Endothelial cell (in vitro differentiated cells): ENCODE measurements at places on chromosomes 7 and 10. TPM values are rescaled to one million over a fixed set of nuclear protein-coding genes. Genes with fewer than 3 reads are reported as not detected.

Gene PNLIP
- not detected for total RNA-seq

Gene RP9
- 25.4 TPM for total RNA-seq

Gene ASZ1
- total RNA-seq: not detected

Gene VWDE
- 3.2 TPM for total RNA-seq

Gene CYP2E1
- total RNA-seq: 7.7 TPM

DNA sequence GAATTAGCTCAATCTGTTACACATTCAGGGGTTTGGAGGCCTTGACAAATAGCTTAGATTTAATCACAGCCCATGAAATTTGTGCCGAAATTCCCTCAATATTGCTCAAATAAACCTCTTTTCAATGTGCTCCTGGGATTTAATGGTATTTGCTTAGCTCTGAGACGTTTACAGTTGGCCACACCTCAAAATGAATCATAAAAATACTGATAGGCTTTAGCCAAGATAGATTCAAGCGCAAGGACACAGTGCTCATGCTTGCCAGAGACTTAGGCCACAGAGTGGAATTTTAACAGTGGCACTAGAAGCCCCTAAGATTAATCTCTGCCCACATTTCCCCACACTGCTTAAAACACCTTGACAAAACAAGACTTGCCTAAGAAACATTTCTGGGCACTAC is 2.3 kb upstream of the SEMA3C start:
- DNase-seq: no peak

- peak; percentile 47 for DNase-seq
These were observed 679 bp downstream of the LRRC20 start for GRCh38 chr10:70381471-70382421.

DNA sequence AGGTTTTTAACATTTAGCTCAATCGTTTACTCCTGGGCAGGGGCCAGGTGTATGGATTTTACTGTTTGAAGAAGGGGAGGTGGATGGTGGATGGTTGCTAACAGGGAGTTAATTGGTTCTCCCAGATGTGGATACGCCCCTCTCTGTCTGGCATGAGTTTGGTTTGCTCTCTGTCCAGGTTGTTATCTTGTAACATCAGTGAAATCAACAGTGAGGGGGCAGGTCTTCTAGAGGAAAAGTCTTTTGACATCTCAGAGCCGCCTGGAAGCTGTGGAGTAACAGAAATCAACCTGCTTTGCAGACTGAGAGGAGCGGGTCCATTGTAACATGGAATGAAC is 243.4 kb downstream of the MGMT start:
- no peak for DNase-seq

- DNase-seq: no peak
These were observed 26.6 kb downstream of the TBXAS1 start for GRCh38 chr7:139855498-139856270.

- DNase-seq: no peak
These were observed 19.5 kb downstream of the RAMP3 start for GRCh38 chr7:45176886-45177731.

GRCh38 chr10:9028231-9028630 is 973.7 kb downstream of the GATA3 start:
- DNase-seq: no peak

GRCh38 chr7:155481764-155482163 is 23.8 kb downstream of the EN2 start:
- no peak for DNase-seq

DNA sequence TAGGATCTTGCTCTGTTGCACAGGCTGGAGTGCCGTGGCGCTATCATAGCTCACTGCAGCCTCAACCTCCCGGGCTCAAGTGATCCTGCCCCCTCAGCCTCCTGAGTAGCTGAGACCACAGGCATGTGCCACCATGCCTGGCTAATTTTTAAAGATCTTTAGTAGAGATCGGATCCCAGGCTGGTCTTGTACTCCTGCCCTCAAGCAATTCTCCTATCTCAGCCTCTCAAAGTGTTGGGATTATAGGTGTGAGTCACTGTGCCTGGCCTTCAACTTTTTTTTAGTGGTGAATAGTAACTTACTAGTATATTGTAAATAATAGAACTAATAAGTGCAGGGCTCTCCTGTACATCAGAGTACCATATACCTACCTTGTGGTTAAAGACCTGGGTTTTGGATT is 52.1 kb upstream of the LMTK2 start:
- no peak for DNase-seq

- DNase-seq: no peak
These were observed 24.6 kb upstream of the FAM170B start for GRCh38 chr10:49158404-49158803.

DNA sequence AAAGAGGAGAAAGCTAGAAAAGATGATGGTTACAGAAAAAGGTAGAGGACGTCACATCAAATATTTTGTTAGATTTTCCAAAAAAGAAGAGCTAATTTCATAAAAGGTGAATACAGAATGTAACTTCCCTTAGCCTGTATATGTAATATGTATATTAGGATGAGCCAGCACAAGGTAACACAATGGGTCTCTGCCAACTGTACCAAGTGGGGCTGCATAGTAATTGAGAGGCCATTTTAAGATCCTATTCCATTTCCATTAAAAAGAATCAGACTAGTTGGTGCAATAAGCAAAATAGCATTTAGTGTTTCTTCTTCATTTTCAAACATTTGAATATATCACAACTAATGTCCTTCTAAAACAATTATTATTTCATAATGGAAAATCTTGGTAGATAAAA is 134.6 kb downstream of the SEMA3A start:
- no peak for DNase-seq

GRCh38 chr7:75559355-75559975 is 67.3 kb downstream of the SPDYE5 start:
- no peak for DNase-seq

DNA sequence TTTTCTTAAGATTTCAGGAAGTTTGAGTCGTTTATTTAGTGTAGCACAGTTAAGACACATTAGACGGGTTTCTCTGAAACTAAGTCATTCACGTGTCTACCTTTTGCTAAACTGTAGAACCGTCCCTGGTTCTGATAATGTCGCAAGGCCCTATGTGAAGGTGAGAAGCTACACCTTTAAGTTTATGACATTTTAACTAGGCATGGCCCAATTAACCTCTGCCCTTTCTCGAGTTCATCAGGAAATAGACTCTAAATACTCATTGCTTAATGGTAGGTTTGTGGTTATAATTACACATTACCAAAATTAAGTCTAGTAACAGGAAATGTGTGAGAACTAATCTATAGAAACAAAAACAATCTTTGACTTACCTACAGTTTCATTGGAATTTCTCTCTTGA is 126.6 kb upstream of the FZD8 start:
- DNase-seq: no peak

DNA sequence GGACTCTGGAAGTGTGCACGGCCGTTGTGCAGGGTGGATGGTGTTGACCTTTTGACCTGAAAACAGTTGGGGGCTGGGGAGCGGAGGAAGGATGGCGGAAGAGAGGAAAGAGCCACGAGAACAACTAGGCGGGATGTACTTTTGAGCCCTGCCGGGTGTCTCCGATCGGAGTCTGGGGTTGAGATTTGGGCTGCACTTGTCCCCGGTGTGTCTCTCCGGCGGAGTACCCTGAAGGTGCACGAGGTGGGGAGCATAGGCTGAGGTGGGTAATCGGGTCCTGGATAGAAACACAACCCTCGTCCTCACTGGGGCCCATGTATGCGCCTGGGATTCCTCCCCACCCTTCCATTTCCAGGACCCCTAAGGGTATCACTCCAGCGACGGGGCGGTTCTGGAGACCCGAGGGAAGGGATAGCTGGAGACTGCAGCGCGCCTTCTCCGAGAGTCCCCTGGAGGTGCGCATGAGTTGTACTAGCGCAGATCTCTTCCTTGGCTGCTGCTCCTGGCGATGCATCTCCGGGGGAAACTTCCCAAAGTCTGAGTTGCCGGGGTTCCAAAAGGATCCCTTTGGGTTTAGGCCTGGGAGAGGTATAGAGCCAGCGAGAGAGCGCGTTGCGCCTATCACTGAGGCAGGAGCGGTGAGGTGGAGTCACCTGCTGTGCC is 4.6 kb upstream of the HMX2 start:
- no peak for DNase-seq

DNA sequence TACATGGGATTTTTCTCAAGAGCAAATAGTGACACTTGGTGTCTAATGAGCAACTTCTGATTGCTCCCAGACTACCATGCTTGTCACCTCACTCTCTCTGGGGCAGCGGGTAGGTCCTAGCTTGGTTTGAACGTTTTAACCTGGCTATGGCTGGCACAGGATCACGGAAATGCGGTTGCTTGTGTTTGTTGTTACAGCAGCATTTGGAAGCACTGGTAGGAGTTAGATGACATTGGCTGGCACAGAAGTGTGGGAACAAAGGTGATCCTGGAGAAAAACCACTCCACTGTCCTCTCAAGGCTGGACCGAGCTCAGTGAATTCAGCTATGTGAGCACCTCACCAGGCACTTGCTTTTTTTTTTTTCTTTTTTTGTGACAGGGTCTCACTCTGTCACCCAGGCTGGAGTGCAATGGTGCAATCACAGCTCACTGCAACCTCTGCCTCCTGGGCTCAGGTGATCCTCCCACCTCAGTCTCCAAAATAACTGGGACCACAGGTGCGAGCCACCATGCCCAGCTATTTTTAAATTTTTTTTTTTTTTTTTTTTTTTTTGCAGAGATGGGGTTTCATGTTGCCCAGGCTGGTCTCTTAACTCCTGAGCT is 3.5 kb upstream of the PFKFB3 start:
- DNase-seq: no peak

- DNase-seq: no peak
These were observed 46.3 kb downstream of the PLEKHA8 start for GRCh38 chr7:30074422-30075030.

DNA sequence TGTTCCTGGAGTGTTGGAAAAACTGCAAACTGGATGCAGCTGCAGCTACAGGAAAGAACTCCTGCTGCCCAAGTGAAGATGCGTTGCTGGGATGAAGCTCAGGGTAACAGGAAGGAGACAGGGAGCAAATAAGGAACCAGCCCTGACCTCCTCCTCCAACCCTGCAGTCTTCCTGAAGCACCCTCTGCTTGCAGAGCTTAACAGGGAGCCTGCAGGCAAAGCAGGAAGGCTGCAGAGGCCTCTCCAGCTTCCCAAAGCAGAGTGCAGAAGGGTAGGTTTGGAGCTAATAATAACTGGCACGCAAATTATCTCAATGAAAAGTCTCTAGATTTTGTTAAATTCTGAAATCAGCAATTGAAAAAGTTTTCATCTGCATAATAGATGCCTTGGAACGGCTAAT is 92.5 kb downstream of the SORCS1 start:
- DNase-seq: no peak

DNA sequence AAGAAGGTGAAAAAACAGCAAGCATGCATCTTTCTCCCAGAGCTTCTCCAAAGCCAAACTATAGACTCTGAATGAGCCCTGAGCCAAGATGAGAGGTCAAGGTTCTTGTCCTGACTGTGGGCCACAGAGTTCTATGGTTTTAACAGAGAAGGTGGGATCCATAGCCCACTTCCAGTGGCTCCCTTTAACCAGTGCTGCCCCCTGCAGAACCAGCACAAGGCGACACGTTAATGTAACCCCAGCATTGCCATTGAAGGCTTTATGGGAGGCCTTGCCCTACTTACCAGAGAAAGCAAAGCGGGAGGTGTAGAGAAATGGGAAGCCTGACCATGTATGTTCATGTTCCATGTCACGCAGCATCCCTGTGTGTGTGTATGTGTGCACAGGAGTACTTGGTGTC is 243.6 kb downstream of the PRPF18 start:
- no peak for DNase-seq

- DNase-seq: no peak
These were observed 2.0 kb downstream of the KCNMA1 start for GRCh38 chr10:77635402-77636227.

GRCh38 chr10:119131512-119132240 is 27.8 kb downstream of the DENND10 start:
- DNase-seq: no peak

DNA sequence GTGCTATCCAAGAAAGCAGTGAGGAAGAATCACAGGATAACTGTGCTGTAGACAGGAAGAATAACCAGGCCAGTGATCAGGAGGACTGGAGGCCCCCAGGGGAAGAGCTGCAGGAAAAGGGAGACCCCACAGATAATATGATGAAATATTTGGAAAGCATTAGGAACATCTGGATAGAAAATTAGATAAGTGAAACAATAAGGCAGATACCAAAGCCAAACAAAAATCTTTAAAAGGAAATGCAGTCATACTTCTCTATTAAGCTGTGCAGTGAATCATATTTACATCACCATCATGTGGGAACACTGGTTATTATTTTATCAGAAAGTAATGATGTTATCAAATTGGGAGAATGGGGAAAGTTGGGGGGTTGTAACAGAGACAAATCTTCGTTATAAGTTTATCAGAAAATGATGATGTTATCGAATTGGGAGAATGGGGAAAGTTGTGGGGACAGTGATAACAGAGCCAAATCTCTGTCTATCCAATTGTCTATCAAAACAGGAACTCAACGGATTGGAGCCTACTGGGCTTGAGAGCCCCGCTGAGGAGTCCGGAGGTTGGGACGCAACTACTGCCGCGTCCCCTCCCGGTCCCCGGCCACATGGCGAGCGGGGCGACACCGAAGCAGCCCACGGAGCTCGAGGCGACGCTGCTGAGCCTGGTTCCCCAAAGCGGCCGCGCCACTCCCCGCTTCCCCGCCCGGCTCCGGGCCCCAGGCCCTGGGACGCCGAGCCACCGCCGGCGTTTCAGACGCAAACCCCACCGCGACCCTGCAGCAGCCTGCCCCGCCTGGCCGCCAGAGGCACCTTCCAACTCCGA is 14.0 kb upstream of the RALA start:
- peak; percentile 55 for DNase-seq

- no peak for DNase-seq
These were observed 109.9 kb downstream of the CUBN start for GRCh38 chr10:17019696-17020095.

DNA sequence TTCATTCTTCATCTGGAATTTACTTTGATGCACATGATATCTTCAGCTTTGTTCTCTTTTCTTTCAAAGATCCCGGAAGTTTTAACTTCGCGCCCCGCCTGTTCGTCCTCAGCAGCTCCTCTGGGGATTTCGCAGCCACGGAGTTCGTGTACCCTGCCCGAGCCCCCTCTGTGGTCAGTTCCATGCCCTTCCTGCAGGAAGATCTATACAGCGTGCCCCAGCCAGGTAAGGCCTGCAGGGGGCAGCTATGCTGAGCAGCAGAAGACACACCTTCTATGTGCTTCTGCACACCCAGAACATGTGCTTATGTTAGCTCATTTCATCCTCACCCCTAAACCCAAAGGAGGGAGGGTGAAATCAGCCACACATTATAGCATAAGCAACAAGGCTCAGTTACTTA is 79.7 kb upstream of the LYZL2 start:
- DNase-seq: no peak

DNA sequence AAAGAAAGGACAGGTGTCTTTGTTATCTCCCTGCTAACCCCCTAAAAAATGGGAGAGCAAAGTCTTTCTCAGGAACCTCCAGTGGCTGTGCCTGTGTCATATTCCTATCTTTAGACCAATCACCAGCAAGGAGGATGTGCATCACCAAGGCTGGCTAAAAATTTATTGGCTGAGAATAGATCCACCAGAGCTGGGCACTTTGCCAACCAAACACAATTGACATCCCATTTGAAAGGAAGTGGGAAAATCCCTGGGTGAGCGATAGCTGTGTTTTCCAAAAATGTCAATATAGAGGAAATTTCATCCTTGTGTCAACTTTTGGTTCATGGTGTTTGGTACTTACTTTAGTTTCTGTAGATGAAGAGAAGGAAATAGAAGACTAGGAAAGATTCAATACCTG is 13.1 kb upstream of the GPR141 start:
- no peak for DNase-seq
